ENCODE measurements at places on chromosomes 6 and 20.

DNA sequence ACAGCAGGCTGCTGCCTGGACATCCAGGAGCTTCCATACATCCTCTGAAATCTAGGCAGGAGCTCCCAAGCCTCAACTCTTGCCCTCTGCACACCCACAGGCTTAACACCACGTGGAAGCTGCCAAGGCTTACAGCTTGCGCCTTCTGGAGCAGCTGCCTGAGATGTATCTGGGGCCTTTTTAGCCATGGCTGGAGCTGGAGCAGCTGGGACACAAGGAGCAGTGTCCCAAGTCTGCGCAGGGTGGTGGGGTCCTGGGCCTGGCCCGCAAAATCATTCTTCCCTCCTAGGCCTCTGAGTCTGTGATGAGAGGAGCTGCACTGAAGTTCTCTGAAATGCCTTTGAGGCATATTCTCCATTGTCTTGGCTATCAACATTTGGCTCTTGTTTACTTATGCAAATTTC lies 255.0 kb downstream of the DLL1 start:
- DNase-seq = no peak

DNA sequence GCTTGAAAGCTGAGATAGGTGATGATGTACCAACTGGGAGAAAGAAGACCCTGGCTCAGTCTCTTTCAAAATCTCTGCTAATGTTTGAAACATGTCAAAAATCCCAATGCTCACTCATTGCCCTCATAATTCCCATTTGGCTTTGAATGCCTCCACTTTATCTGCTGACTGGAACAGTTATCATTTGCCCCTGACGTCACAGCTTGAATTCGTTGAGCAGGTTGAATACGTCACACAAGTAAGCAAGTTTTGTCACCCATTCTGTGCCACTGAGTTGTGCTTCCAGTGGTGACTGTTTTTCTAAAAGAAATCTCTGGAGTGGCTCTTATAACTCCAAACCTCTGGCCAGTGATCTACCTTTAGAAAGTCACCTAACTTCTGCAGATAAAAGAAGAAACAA lies 991.4 kb downstream of the EYS start:
- no peak for DNase-seq

GRCh38 chr6:89079511-89080234 lies 878 bp upstream of the PNRC1 start:
- no peak for DNase-seq

GRCh38 chr6:45605971-45606370 lies 228.2 kb upstream of the SUPT3H start:
- no peak for DNase-seq

DNA sequence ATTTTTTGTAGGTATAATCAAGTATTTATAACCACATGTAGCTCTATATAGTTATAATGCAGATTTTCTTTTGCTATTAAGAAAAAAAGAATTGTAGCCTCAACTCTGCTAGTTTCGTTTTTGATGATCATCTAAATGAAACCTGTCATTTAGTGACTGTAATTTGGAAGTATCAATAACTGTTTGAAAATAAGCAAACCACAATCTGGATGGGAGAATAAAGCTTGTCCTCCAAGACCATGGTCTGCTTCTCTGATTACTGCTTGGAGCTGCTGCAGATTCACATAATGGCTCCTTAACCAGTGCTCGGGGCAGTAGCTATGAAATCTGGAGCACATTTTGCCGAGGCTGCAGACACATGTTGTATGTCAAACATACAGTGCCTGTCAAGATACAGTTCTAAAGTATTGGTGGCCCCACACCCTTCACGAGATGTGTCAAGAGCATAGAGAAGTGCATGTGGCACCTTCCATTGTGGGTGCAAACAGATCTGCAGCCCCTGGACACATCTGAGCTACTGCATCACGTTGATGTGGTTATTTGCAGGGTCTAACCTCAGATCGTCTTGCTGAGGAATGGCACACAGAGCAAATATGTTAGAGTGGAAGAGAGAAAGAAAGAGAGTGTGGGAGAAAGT lies 255.7 kb upstream of the SUPT3H start:
- no peak for DNase-seq

DNA sequence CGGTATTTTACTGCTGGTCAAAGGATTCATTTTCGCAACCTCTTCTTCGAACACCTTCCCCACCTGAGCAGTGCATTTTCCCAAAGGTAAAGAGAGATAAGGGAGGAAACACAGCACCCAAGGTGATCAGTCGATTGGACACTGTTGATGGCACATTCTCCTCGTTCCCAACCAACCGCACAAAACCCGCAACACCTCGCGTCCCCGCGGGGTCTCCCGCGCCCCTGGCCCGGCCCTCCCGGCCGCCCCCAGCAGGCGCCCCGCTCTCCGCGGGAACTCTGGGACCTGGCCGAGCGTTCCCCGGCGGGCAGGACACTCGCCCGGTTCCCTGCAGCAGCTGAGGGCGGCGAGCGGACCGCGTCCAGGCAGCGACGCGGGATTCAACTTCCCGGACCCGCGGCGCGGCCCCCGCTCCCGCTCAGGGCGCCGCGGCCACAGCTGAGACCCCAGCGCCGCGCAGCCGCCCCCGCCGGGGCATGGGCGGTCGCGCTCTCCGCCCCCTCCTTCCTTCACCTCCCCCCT lies 506 bp downstream of the RGS17 start:
- no peak for DNase-seq

GRCh38 chr6:162019349-162019748 lies 708.2 kb downstream of the PRKN start:
- DNase-seq = no peak

- DNase-seq = no peak
These were observed 757 bp upstream of the SAMD3 start for GRCh38 chr6:130223508-130223907.

DNA sequence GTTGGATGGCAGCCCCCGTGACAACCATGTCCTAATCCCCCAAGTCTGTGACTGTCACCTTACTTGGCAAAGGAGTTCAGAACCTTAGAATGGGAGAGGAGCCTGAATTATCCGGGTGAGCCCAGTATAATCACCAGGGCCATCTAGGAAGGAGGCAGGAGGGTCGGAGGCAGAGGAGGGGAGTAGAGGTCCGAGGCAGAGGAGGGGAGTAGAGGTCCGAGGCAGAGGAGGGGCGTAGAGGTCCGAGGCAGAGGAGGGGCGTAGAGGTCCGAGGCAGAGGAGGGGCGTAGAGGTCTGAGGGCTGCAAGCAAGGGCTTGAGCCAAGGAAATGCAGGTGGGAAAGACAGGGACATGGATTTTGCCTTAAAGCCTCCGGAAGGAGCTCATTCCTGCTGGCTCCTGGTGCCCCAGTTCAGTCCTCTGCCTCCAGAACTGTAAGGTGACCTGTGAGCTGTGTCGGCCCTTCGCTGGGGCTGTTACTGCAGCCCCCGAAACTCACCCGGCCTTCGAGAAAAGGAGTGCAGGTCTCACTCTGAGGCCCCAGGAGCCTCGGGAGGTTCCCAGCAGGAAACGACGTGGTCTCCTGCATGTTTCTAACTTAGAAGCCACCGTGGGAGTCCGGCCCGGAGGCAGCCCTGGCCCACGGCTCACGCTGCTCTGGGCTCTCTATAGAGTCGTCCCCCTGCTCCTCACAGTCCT lies 20.0 kb upstream of the SLCO4A1 start:
- DNase-seq = no peak

GRCh38 chr6:44067173-44068139 lies 59.8 kb downstream of the MRPL14 start:
- no peak for DNase-seq

- DNase-seq = no peak
These were observed 891.4 kb downstream of the TFAP2A start for GRCh38 chr6:9523462-9523861.

DNA sequence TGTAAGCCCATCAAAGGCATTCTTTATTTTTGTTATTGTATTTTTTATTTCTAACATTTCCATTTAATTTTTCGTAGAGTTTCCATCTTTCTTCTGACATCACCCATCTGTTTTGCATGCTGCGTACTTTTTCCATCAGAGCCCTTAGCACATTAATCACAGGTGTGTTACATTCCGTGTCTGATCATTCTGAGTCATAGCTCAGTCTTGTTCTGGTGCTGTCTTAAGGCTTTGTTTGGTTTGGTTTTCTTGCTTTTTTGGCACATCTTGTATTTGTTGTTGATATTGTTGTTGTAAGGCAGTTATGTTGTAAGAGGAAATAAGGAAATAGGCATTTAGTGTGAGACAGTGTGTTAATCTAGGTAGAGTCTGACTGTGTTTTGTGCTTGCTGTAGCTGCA lies 214.6 kb upstream of the CDH4 start:
- no peak for DNase-seq

GRCh38 chr6:150883521-150883920 lies 18.0 kb downstream of the MTHFD1L start:
- no peak for DNase-seq

GRCh38 chr20:38156888-38157634 lies 8.0 kb downstream of the TGM2 start:
- no peak for DNase-seq

All from GF-D8 (cell line).